ENCODE measurements at places on chromosomes 7 and 10.
A peak's percentile ranks its signal among the peaks of the same experiment; 100 is the strongest.

GRCh38 chr10:33790521-33791271, 456.2 kb upstream of the NRP1 start:
- DNase-seq = no peak

DNA sequence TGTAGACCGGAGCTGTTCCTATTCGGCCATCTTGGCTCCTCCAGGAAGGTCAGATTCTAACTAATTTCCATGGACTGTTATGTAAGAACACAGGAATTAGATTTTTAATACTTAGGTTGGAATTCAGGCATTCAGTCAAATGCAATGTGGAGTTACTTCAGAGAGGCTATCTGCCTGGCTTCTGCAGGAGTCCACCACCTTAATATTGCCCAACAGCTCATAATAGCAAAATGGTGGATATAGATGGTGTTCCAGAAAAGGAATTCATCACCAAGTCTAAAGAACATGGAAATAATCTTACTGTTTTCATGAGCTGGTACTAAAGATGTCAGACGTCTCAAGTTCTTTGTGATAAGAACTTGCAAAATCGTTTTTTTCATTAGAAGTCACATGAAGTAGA, 39.5 kb downstream of the CRHR2 start:
- no peak for DNase-seq

DNA sequence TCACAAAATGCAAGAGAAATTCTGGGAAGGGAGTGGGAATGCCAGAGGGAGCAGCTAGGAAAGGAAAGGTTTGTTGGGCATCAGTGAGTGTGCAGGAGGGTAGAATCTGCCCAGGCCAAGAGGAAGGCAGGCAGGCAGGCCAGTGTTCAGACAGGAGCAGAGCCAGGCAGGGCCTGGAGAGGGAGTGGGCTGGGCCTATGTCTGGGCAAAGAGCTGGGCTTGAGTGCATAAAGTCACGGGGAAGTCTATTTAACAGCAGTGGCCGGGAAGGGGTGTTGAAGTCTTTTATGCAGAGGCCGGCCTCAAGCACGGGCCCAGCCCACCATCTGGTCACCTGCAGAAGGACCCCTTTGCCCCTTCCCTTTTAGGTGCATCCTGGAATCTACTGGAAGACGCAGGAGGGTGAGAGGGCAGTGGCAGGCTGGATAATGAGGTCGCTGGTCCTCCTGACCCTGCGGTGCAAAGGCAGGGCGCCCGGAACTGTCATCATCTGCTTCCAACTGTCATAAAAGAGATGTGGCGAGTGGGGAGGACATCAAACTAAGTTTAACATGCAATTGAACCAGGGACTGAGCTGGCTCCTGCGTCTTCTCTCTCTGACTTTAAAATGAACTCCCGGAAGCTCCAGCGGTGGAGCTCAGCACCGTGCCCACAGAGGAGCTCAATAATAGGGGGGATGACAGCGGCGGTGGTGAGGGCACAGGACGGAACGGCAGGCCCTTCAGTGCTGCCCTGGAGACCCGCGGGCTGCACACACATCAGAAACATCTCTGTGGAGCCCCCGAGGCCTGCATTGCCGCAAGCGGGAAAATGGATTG, 29.5 kb downstream of the CARD11 start:
- DNase-seq = no peak

DNA sequence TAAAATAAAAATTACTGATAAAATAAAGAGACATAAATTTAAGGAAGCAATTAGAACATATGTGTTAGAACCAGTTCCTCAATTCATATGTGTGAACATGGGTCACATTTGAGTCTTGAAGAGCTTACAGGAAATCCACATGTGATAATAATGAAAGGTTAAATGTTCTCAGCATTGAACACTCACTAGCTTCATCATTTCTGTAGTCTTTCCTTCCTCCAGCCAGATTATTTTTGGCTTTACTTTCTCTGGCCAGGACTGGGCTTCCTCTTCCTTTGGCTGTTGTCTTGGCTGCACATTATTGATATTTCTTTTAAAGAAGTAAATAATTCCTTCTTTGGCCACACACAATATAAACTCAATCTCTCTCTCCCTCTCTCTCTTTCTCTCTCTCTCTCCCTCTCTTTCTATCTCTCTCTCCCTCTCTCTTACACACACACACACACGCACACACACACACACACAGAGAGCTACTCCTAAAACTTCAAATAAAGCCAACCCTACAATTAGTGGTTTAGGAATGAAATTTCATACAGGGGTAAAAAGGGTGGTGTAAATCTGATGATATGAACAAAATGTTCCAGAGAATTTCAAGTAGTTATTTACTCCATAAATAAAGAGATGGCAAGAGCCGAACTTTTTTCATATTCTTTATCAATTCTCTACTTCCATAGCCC, 171.2 kb downstream of the REEP3 start:
- no peak for DNase-seq

GRCh38 chr7:74217455-74218342, 7.9 kb downstream of the LAT2 start:
- peak; percentile 56 for DNase-seq

GRCh38 chr10:113894581-113894980, 40.1 kb downstream of the NHLRC2 start:
- no peak for DNase-seq

- no peak for DNase-seq
Measured at GRCh38 chr7:45404622-45405021, 169.5 kb upstream of the ADCY1 start.

DNA sequence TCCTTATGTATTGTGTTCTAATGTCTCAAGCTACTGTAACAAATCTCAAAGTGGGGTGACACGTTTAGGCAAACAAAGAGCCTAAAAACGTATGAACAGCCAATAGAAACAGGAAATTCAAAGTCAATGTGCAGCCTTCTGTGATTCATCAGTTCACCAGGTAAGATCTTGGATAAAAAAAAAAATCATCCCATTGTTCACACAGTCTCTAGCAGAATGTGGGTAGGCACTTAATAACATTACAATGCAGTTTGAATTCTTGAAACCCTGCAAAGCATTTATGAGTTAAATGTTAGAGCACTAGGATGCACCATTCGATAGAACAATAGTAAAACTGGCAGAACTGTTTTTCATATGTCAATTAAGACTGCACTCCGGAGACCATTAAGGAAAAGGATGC, 88.2 kb upstream of the HDAC9 start:
- DNase-seq = no peak

- DNase-seq = no peak
Measured at GRCh38 chr7:150947241-150947745, 30.8 kb downstream of the KCNH2 start.

- DNase-seq = no peak
Measured at GRCh38 chr10:28095791-28096378, 97.0 kb upstream of the ODAD2 start.

- no peak for DNase-seq
Measured at GRCh38 chr7:47405921-47406800, 175.8 kb downstream of the TNS3 start.

GRCh38 chr7:135147899-135148721, at the start of gene TMEM140:
Gene TMEM140 (plus strand): TSS chr7:135148072. CDS start chr7:135164442, 16,370 bp downstream.
- peak; percentile 74 for DNase-seq

DNA sequence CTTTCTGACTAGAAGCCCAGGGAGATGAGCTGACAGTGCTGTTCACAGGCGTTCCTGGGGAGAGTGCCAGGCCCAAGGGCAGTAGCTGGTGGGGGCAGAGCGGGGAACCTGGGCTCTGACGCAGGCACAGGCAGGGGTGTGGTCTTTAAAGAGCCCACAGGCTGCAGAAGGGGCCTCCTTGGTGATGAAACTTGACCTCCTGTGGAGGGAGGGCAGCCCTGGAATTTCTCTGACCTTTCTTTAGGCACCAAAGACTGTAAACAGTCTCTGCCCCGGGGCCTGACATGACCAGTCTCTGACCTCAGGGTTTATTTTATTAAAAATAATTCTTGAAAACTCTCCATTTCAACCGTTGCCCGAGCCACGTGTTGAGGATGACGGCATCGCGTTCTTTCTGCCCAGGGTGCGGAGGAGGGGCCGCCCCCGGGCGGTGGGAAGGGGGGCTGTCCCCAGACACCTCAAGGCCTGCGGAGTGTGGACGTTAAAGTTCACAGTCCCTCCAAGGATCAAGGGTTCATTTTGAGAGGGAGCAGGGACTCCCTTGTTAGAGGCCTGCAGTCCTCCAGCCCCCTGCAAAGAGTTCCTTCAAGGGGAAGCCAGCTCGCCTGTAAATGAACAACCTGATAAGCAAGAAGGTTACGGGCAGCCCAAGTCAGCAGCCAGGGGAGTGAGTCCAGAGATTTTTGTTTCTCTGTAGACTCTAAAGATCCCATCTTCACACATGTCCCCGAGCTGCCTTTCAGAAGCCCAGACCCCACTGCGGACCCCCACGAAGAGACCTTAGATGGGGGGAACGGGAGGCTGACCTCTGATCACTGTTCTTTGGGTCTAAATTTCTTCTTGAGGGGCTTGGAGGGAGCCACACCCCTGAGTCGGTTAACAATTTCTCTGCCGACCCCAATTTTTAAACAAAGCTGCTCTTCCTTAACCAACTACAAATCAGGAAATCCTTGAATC, 128.9 kb downstream of the VIPR2 start:
- DNase-seq = no peak

- DNase-seq = peak; percentile 33
Measured at GRCh38 chr7:44431091-44431608, 59.3 kb downstream of the NUDCD3 start.

GRCh38 chr10:70784016-70784415, 1.2 kb downstream of the TBATA start:
- DNase-seq = no peak

DNA sequence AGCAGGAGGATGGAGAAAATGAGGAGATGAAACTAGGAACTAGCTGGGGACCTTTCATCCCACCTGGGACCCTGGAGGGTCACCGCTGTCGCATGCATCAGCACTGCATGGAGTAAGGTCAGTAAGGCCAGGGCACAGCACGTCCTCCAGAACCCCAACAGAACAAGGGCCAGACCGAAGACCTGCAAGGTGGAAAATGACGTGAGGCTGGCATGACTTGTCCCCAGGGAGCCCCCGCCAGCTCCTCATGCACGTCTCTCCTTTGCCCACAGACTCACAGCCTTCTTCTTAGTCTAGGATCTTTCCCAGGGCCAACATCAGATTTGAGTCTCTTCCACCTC, 4.7 kb downstream of the ZNF488 start:
- no peak for DNase-seq

DNA sequence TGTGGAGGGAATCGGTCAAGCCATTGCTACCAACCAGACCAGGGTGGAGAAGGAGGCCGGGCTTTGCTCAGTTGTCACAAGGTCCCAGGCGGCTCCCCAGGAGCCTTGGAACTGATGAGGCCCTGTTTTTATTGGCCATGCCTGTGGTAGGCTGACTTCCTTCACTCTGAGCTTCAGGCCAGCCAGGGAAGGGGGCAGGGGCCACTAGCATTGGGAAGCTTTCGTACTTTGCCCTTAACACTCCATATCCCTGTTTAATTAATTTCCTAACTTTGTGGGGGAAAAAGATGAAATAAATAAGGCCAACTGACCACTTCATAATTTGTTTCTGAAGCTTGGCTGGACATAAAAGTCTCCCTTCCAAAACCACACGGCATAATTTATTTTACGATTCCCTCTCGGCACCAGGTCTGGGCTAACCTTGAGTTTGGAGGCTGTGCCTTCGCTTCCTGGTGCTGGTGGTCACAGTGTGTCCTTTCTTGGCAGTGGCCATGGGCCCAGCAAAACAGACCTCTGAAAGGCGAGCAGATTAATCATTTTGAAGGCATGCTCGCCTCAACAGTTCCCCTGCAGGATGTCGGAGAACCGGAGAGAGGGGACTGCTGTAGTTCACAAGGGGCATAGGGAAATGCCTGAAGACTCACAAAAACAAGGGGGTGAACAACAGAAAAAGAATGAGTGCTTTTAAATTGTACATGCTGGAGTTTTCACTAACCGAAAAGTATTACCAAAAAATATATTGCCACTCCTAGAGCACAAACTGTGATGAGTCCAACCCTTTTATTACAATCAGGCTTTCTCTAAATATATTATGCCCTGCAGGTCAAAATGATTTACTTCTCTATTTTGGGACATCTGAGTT, 966.0 kb downstream of the LRMDA start:
- DNase-seq = no peak

DNA sequence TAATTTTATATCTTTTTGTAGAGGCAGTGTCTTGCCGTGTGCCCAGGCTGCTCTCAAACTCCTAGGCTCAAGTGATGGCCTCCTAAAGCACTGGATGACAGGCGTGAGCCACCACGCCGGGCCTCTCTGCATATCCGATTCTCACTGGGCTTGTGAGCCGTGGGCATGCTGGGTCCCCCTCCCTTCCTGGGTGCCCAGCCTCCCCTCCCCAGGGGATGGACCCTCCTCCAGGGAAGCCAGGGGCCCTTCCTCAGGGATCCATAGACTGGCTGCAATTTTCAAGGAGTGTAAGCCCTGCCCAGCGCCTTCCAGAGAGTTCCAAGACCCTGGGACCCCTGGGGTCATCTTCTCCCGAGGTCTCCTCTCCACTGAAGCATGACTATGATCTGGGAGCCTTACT, 23.7 kb upstream of the ELFN1 start:
- no peak for DNase-seq

- no peak for DNase-seq
Measured at GRCh38 chr10:34121125-34121753, 693.9 kb downstream of the PARD3 start.

DNA sequence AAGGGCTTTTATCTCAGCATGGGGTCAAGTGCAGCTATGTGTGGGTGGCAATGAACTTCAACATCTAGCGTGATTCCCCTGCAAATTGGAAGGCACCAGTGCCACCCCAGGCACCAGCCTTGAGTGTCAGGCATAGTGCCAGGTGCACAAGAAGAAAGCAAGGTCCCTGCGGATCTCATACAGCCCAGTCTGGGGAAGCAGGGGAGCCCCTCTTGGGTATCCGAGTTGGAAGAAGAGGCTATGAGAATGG, 269.0 kb downstream of the RPS24 start:
- no peak for DNase-seq

- no peak for DNase-seq
Measured at GRCh38 chr10:94549221-94549620, 3.6 kb downstream of the HELLS start.

GRCh38 chr10:78199005-78199725, 165.5 kb downstream of the RPS24 start:
- DNase-seq = no peak

DNA sequence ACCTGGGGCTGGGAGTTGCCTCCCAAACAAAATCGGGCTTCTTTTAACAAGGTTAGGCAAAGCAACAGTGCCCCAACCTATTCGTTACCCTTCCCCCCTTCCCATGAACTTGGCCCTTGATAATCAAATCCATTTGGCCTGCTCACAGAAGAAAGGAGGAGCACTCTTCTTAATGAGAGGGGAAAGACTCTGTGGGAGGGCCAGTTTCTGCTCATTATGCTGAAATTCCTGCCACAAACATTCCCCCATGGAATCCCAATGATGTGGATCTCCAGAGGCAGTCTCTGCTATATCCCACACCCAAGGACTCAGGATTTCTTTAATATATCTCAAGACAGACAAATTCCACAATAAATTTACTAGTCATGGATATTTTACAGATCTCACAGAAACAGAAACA, 43.0 kb downstream of the LSM5 start:
- no peak for DNase-seq
